ENCODE measurements at places on chromosomes 6 and 20.

DNA sequence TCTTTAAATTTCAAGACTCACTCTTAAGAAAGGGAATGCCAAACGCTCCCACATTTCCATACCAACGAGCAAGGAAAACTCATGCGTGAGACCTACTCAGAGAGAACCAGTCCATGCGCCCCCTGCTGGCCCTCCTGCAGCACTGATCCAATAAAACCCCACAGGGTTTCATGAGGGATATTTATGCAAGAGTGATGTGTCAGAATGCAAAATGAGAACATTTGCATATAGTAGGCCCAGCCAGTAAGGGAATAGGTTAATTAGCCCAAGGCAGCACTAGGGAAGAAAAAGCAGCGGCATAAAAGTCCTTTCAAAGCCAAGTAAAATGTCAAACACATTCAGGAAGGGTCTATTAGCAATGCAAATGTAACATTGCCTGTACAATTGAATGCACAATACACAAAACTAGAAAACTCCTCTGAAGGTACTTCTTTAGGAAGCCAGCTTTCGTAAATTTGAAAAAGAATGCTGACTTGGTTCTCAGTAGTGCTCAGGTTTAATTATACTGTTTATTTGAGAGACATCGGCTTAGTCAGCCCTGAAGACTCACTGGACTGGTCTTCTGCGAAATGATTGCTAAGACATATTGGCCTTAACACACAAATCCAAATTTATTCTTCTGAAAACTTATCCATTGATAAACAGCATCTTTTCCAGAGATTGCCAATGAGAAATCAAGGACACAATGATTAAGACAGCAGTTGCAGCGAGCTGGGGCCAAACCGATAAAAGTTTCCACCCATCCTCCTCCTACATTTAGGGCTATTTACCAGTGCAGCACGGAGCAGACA is 93.2 kb downstream of the GMPR start:
- DNase-seq = peak; percentile 82

GRCh38 chr20:58196402-58197184 is 31.9 kb downstream of the ANKRD60 start:
- DNase-seq = no peak

DNA sequence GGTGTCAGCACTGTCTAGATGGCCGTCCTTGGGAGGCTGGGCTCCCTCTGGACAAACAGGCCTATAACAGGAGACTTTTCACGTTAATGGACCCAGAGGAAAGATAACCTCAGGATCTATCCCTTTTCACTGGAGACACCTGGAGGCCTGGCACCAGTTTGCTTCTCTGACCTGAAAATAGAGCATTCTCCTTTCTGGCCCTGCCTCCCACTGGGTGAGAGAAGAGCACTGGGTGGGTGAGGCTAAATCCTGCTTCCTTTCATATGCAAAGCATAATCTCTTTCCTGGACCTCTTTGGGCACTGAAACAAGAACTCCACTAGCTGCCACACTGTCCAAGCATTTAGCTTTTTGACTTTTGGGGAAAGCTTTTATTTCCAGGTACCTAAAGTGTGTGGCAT is 78.3 kb downstream of the FOXO3 start:
- DNase-seq = no peak

GRCh38 chr20:64077094-64077493 is 2.2 kb downstream of the RGS19 start:
- DNase-seq = no peak

- DNase-seq = no peak
Observed at GRCh38 chr20:46930640-46931339, 36.1 kb downstream of the EYA2 start.

DNA sequence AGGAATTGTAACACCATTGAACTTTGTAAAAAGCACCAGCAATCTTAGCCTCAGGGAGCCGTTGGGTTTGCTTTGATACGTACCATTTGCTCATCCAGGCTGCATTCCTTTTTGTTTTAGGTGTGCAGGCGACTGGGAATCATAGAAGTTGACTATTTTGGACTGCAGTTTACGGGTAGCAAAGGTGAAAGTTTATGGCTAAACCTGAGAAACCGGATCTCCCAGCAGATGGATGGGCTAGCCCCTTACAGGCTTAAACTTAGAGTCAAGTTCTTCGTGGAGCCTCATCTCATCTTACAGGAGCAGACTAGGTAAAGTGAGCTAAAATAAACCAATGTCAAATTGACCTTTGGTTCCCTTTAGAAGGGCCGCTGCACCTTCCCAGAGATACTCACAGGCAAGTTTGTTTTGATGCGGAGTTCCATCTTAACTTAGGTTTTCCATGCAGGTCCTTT is 1.6 kb downstream of the MYLIP start:
- DNase-seq = no peak

- no peak for DNase-seq
Observed at GRCh38 chr20:11001302-11001701, 327.5 kb upstream of the JAG1 start.

GRCh38 chr6:7922596-7922995 is 12.0 kb upstream of the TXNDC5 start:
- no peak for DNase-seq

GRCh38 chr6:53347250-53347920 is 1.4 kb downstream of the ELOVL5 start:
- no peak for DNase-seq

GRCh38 chr20:37377346-37378081 is 31.6 kb downstream of the SRC start:
- no peak for DNase-seq

GRCh38 chr6:46932526-46933319 is 11.0 kb upstream of the ADGRF5 start:
- no peak for DNase-seq

DNA sequence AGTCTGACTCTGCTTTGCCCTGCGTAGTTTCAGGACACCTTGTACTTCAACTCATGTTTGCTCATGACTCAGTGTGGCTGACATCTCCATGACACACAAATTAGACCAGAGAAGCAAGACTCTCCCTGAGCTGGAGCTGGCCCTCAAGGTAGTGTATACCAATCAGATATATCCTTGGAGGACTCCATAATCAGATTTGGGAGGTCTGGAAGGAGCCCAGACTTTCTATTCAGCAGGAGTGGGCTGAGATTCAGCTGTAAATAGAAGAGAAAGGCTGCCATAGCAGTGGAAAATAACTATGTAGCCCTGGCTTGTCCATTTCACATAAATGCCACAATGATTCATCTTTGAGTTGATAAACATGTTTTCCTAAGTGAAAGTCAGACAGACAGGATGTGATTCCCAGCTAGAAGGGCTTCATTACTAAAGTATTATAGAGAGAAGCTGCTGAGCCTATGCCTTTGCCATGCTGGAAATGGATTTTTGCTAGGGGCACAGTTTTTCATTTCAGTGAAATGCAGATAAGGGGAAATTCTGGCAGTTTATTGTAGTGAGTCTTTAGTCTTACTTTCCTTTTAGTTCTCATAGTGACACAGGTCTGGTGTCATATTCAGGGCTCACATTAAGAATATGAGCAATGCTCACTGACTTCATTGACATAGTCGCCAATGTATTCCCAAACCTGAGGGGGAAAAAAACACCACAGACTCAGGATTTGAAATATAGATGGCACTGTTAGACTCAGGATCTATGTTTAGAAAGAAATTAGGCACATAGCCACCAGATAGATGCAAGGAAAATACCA is 95.3 kb downstream of the CLVS2 start:
- DNase-seq = no peak

GRCh38 chr6:89098461-89098860 is 17.9 kb downstream of the PNRC1 start:
- DNase-seq = no peak

DNA sequence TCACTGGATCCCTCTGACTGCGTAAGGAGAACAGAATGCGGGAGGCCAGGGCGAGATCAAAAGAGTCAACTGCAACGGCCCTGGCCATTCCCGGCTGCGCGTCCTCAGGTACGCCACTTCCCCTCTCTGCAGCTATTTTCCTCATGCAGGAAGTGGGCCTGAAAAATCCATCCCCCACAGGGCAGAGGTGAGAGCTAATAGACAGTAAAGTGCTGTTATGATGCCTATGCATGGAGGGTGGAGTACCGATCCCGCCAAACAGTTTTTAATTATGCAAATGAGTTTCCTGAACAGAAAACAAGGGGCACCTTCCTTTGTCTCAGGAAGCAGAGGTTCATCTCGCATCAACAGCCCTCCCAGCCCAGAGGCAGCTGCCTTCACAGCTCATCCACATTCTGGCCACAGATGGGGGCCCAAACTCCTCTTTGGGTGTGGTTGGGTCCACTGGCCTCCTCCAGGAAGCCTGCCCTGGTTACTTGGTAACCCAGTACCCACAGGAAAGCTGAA is 9.3 kb downstream of the PREX1 start:
- no peak for DNase-seq

DNA sequence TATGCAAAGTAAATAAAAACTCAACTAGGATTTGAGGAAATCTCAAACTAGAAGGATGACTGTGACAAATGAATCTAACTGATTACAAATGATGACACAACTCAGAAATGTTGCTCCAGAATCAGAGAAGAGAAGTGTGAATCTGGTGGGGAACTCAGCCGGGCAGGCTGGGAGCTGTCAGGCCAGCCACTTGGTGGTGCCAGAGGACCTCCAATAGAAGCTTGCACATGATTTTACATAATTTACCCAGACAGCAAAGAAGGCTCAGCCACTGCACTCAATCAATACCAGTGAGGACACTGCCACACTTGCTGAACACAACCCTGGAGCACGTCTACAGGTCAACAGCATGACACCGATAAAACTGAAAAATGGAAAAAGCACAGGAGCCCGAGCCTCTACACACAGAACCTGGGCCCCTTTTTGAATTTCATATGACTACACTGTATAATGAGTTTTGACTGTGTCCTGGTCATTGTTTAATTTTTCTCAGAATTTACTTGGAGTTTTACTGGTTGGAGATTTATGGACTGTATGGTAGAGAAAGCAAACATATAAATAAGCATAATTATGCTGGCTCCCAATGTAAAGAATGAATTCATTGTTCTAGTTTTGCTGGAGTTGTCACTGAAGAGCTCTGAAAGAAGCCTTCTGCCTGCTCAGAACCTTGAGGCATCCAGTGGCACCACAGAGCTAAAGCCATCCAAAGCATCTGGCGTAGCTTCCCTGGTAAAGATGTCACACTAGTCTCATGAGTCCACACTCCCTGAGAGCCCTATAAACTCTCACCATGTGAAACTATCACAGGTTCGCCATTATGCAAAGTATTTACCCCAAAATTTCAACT is 296.5 kb downstream of the THBS2 start:
- DNase-seq = peak; percentile 86

DNA sequence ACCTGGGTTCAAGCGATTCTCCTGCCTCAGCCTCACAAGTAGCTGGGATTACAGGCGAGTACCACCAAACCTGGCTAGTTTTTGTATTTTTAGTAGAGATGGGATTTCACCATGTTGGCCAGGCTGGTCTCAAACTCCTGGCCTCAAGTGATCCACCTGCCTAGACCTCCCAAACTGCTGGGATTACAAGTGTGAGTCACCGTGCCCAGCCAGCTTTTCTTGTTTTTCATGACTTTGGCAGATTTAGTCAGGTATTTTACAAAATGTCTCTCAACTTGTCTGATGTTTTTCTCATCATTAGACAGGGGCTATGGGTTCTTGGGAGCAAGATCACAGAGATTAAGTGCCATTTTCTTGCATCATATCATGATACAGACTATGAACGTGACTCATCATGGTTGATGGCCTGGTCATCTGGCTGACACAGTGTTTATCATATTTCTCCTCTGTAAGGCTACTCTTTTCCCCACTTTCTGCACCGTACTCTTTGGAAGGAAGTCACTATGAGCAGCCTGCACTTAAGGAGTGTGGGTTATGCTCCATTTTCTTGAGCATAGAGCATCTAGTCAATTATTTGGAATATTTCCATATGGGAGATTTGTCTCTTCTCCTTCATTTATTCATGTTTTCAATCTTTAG is 67.8 kb downstream of the RNF182 start:
- DNase-seq = peak; percentile 55

DNA sequence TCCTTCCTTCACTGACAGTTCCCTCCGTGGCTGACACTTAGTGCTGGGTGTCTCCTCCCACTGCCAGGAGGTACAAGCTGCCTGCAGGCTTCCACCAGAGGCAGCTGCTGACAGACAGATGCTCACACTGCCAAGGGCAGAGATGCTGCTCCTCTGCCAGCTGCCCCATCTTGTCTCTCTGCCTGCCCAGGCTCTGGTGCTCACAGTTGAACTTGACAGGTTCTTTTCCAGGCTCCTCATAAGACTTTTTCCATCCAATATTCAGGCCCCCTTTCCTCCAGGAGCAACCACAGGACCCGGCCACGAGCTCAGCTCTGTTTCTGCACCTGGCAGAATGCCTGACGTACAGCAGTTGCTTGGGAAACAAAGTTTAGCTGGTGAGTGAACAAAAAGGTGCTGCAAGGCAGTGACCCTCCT is 79.8 kb downstream of the PSMB1 start:
- no peak for DNase-seq

DNA sequence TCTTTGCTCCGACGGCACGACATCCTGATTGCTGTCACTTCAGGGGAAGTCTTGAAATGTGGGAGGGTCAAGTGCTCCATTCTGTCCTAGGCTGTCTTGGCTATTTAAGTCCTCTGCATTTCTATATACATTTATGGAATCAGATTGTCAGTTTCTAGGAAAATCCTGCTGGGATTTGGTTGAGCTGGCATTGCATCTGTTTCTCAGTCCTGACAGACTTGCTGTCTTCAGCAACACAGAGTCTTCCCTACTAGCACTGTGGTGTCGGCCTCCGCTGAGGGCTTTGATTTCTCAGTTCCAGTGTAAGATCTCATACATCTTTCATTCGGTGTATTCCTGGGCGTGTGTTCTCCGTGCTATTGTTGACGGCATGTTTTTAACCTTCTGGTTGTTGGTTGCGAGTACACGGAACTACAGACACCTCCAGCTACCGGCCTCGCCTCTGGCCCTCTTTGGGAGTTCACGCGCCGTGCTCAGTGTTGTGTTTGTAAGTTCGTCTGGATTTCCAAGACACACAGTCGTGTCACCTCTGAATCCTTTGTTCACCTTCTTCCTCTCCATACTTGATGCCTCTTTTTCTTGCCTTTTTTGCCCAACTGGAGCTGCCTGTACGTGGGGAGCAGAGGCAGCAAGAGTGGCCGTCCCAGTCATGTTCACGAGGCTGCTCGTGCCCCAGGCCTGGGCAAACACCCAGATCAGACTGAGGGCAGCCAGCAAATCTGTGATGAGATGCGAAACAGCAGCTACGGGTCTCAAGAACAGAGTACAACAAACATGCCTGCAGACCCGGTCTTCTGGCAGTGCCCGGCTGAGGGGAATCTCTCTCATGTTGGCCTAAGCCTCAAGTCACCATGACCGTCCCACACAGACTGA is 92.8 kb downstream of the TAF4 start:
- DNase-seq = no peak
